Renal pelvis (tissue), 12 donors: ENCODE measurements at places on chromosomes 1 and 21.

DNA sequence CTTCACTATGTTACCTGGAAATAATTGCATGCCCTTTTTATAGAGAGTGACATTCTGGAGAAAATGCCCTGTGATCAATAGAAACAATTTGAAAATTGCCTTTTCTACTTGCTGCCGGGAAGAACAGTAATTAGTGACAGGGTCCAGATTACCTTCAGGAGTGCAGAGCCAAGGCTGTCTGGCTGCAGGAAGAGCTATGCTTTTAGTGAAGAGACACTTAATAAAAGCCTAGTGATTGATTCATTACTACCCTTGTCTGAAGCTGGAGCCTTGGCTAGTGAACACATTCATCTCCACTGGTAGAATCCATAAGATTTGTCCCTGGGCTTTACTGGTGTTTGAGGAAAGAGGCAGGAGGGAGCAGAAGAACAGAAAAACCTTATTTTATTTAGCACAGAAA lies 12.9 kb upstream of the DNASE2B start:
- DNase-seq, result no peak

DNA sequence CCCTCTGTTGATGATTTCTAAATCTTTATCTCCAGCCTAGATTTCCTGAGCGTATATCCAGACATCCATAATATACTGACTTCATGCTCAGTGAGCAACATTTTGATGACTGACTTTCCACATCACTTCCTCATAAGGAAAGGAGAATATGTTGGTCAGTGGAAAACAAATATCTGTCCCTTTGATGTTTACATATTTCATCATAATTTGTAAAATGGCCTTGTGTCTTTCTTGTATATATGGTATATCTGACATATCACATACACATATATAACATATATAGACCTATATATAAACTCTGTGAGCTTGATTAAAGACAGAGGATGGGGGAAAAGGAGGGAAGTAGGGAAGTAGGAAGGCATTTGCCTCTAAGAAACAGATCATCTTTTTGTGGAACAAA lies 18.6 kb downstream of the ZBTB8A start:
- no peak for DNase-seq

DNA sequence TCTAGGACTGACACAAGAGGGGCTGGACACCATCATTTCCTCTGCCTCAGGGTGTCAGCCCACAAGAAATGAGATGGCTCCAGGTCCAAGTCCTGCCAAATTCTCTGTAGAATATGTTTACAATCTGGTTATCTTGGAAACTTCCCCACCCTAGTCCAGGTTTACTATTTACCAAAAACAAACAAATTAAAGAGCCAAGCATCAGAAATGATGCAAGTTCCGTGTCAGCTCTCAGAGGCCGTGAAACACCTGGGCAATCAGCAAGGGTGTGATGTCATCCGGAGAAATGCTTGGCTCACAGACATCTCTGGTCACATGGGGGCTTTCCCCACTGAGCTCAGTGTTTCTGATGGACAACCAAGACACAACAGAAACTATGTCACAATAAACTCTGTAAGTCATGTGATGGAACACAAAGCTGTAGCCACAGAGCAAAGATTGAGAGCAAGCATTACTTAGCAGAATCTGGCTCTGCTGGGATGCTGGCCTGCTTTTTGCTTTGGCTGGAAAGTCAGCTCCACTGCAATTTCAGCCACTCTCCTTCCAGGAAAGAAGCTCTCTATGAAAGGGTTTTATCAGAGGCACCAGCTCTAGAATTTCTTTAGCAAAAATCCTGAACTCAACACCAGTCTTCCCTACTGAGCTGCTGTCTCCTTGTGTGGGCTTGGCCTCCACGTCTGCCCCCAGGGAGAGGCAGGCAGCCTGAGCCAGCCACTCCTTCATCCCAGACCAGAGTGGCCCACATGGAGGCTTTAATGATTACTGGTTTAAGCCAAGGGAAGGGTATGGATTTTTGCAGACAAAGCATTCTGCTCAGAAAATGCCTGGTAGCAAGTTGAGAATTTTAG lies 55.9 kb downstream of the NENF start:
- DNase-seq, result no peak

DNA sequence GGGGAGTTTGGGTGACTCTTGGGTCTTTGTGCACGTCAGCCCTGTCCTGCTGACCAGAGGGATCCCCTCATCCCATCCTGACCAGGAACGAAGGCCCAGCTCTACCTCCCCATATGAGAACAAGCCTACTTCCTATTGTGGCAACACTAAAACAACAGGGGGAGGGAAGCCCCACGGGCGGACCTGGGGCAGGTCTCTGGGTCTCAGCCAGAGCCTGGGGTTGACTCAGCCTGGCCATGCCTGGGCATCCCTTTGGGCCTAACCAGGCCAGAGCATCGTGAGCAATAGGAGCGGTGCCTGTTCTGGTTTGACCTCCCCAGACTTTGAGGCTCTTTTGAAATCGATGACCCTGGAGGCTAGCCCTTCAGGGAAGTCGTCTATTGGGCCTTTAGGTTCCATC lies 16.8 kb downstream of the RPS6KA1 start:
- no peak for DNase-seq
